ENCODE measurements at places on chromosomes 11 and 22.

DNA sequence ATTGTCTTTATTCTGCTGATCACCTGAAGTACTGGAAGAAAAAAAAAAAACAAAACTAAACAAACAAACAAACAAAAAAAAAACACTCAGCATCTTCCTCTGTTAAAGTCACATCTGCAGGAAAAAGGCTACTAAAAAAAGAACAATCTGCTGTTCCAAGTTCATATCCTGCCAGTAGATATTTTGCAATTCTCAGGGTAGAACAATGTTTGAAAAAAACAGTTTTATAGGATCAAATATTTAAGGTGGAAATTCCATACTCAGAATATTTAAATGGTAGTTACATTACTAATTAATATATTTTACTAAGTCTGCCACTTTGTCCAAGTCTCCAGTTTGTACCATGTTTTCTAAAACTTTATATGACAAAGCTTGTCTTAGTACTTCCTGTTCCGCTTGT lies 175.2 kb downstream of the SBF2 start:
- no peak for DNase-seq

DNA sequence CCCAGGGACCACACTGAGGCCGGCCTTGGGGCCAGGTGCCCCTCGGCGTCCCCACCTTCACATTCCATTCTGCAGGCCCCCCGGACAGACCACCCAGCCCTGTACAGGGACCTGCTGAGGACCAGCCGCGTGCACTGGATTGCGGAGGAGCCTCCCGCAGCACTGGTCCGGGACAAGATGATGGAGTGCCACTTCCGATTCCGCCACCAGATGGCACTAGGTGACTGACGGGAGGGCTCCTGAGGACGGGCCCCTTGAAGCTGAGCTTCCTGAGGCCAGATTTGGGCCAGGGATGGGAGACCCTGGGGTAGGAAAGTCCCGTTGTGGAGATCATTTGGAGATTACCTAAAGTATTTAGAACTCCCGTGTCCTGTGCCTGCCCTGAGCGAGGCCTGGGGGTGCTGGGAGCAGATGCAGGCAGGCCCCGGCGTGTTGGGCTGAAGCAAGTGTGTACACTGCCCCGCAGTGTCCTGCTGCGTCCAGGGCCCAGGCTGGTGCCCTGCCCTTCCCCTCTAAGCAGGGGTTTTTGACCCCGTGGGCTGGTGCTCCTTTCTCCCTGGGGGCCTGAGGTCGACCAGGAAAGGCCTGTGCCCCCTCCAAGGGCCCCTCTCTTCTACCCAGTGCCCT lies 20.0 kb downstream of the TRMU start:
- DNase-seq, result peak; percentile 49

GRCh38 chr11:123430721-123431497 lies 840 bp downstream of the GRAMD1B start:
- DNase-seq, result peak; percentile 39

DNA sequence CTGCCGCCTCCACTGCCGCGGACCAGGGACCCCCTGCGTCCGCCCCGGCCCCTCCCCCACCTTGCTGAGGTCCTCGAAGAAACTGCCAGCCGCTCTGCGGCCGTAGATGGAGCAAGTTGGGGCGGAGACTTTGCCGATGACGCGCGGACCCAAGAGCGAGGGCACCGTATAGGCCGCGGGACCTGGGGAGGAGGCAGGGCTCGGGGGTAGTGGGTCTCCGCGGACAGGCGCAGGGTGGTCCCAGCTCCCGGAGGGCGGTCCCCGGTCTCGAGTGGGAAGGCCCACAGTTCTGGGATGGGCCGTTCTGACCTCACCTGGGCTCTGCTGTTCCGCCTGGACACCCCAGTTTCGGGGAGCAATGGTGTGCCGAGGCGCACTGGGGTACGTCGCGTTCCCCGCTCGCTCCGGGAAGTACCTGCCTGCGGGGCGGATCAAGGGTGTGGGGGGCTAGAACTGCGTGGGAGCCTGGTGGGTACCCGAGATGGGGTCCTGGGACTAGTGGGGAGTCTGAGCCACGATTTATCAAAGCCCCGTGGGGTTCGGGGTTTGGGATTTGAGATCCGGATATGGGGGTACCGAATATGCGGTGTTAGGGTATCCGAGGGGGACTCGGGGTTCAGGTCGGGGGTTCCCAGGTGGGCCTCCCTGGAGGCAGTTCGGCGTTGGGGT lies 1.2 kb upstream of the TYMP start:
- DNase-seq, result peak; percentile 74

GRCh38 chr11:1197431-1197885 lies 25.4 kb upstream of the MUC5B start:
- no peak for DNase-seq

GRCh38 chr22:22709719-22710445 lies 65.5 kb downstream of the GGTLC2 start:
- no peak for DNase-seq

- DNase-seq, result peak; percentile 50
Observed at GRCh38 chr11:2772544-2773031, 72.8 kb upstream of the KCNQ1OT1 start.

DNA sequence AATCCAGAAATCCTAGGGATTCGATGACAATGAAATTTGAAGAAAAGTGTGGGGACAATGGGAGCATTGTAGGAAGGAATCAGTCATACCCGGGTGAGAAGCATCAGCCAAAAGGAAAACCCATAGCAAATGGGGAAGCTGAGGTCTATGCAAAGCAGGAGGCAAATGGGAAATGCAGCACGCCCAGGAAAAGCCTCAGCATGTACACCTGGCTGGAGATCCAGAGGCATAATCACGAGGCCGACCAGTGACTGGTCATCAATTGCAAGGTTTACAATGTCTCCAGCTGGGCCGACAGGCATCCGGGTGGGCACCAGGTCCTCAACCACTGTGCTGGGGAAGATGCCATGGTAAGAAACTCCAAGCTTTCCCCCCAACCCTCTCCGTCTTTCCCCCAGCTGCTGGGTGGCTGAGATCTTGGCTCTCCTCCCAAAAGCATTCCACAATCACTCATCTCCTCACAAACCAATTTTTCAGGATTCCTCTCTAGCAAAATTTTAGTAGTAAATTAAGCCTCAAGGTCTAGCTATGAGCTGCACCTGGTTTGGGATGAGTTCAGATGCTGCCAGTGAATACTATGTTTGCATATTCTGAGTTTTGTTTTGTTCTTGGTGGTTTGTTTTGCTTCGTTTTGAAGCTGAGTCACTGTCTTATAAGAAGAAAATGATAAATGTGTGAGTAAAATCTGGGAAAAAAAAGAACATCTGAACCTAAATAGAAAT lies 98.0 kb upstream of the OR5AK2 start:
- DNase-seq, result no peak

GRCh38 chr11:111010391-111011274 lies 234.9 kb upstream of the POU2AF2 start:
- DNase-seq, result no peak

DNA sequence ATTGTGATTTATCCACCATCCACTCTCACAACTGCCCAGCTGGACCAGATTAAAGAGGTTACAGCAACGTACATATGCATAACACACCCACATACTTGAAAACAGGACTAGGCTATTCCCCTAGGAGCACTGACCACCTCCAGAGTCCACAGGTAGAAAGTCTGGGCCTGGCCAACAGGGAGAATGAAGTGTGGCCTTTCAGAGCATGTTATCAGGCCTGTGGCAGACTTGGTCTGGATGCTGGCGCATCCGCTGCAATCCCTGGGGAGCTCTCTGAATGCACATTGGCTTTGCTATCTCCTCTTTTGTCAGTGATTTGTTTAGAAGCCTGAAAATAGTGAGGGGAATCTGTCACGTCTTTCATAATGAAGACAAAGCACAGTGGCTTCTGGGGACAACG lies 86.7 kb downstream of the C11orf58 start:
- no peak for DNase-seq

GRCh38 chr22:35629406-35630216 lies 12.5 kb upstream of the MB start:
- DNase-seq, result peak; percentile 99
